ENCODE measurements at places on chromosomes 4 and X.

GRCh38 chrX:52577464-52578173, 60.8 kb upstream of the XAGE1B start:
- no peaks in the 10 kb centered on the region for H3K36me3 ChIP-seq
- DNase-seq = peak; percentile 68
- no peak overlapping the region for H3K4me3 ChIP-seq

- H3K27ac ChIP-seq = peak overlapping the region; percentile 99
- H3K27me3 ChIP-seq = no peaks in the 10 kb centered on the region
- peaks cover 15% of the 10 kb centered on the region for H3K4me1 ChIP-seq
- no peaks in the 10 kb centered on the region for H3K36me3 ChIP-seq
Observed at GRCh38 chr4:76214177-76214675, 602 bp upstream of the SCARB2 start.

DNA sequence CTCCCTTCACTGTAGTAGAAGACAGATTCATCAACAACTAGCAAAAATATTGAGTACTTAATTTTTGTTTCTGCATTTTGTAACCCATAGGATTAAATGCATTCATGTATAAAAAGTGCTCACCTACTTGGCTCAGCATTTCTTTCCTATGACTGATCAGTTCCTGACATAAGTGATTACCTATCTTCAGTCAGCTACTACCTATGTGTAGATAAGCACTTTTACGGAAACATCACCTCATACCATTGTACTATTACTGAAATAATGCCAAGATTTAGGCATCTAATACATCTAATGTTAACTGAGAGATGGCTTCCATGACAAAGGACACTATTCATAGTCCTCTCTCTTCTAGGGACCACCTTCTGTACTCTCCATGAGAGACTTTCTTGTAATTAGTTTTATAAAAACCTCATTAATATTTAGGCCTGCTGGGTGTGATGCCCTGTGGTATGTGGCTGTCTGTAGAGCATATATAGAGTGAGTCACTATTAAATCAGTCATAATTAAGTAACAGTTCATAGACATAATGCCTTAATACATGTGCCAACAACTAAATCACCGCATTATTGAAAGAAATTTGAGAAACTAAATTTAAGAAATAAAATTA, 147.0 kb downstream of the PDGFC start:
- H3K4me1 ChIP-seq = no peaks in the 10 kb centered on the region
- H3K36me3 ChIP-seq = no peaks in the 10 kb centered on the region
- no peak for DNase-seq
- no peak overlapping the region for H3K27ac ChIP-seq

GRCh38 chr4:10470505-10470904, 13.3 kb upstream of the ZNF518B start:
- DNase-seq = no peak
- no peaks in the 10 kb centered on the region for H3K36me3 ChIP-seq
- no peak overlapping the region for H3K27ac ChIP-seq
- no peaks in the 10 kb centered on the region for H3K27me3 ChIP-seq

DNA sequence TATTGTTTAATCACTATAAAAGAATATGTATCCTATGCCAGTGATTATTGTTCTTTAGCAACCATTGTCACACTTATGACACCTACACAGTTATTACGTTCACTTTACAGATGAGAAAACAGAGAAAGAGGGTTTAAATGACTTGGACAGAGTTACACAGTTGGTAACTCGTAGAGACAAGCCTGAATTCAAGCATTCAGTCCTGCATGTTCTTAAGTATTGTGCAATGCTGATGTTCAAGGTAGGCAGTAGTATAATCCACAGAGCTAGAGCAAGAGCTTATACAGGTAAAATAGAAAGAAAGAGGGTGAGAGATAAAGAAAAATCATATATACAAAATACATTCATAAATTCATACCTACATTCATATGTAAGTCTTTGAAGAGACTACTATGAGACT, 249.8 kb upstream of the ANXA10 start:
- no peak for DNase-seq
- H3K36me3 ChIP-seq = no peaks in the 10 kb centered on the region
- no peak overlapping the region for H3K4me3 ChIP-seq
